Activated CD4-positive, alpha-beta T cell treated with anti-CD3 and anti-CD28 coated beads, Interleukin-2, amount 10 ng/mL, durations not matched to agents 7 days and 5 days (primary cell): ENCODE measurements at places on chromosomes 6 and 20.

DNA sequence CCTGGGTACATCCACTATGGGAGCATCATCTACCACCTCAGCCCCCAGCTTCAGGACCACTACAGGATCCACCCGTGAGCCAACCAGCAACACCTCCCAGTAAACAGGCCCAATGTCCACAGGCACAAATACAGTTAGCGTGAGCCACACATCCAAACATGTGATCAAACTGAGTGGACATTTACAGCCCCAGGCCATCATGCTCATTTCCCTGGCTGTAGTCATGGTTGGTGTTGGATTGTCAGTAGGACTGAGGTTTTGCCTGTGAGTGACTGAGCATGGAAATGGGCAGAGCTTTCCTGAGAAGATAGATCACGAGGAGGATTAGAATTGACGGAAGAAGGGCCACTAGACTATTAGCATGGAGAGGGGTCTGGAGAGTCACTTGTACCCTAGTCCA, 10.7 kb upstream of the MUC21 start:
- H3K4me1 ChIP-seq: no peaks in the 10 kb centered on the region
- no peak for DNase-seq
- no peak overlapping the region for H3K27ac ChIP-seq

GRCh38 chr6:129105035-129105434, 222.1 kb downstream of the LAMA2 start:
- DNase-seq: no peak
- H3K27me3 ChIP-seq: no peaks in the 10 kb centered on the region
- H3K4me1 ChIP-seq: no peaks in the 10 kb centered on the region
- H3K36me3 ChIP-seq: no peaks in the 10 kb centered on the region
- no peak overlapping the region for H3K27ac ChIP-seq
- no peak overlapping the region for H3K4me3 ChIP-seq

- DNase-seq: no peak
- no peaks in the 10 kb centered on the region for H3K4me1 ChIP-seq
- no peak overlapping the region for H3K4me3 ChIP-seq
These were observed 268.3 kb downstream of the CDKAL1 start for GRCh38 chr6:20802596-20802995.

- H3K4me3 ChIP-seq: no peak overlapping the region
- no peak for DNase-seq
These were observed 44.9 kb downstream of the SNAP25 start for GRCh38 chr20:10263385-10264165.

- no peaks in the 10 kb centered on the region for H3K4me1 ChIP-seq
- DNase-seq: no peak
- H3K27me3 ChIP-seq: no peaks in the 10 kb centered on the region
- H3K4me3 ChIP-seq: no peak overlapping the region
- H3K36me3 ChIP-seq: no peaks in the 10 kb centered on the region
These were observed 60.9 kb upstream of the KCNQ5 start for GRCh38 chr6:72560721-72561593.

- H3K27me3 ChIP-seq: no peaks in the 10 kb centered on the region
- no peak for DNase-seq
- peaks cover 45% of the 10 kb centered on the region for H3K4me1 ChIP-seq
- no peak overlapping the region for H3K4me3 ChIP-seq
These were observed 7.2 kb downstream of the PYGB start for GRCh38 chr20:25254986-25255680.

GRCh38 chr6:1227935-1228753, 83.8 kb upstream of the FOXQ1 start:
- H3K4me1 ChIP-seq: no peaks in the 10 kb centered on the region
- no peak overlapping the region for H3K4me3 ChIP-seq
- no peaks in the 10 kb centered on the region for H3K36me3 ChIP-seq
- H3K27ac ChIP-seq: no peak overlapping the region
- no peaks in the 10 kb centered on the region for H3K27me3 ChIP-seq
